Endothelial cell of coronary artery (primary cell): ENCODE measurements at places on chromosomes 3 and 15. TPM values are rescaled to one million over a fixed set of nuclear protein-coding genes. Genes with fewer than 3 reads are reported as not detected.

The CFAP100 gene
- total RNA-seq, result not detected in 2 replicates

The VGLL3 gene
- total RNA-seq, result 3.0 and 28.0 TPM in 2 replicates

The RETNLB gene
- not detected in 2 replicates for total RNA-seq

The TP63 gene
- not detected in 2 replicates for total RNA-seq

The PRSS50 gene
- total RNA-seq, result not detected in 2 replicates

The PLIN1 gene
- 0.09 and 0.18 TPM in 2 replicates for total RNA-seq

The HTR3E gene
- total RNA-seq, result not detected in 2 replicates

The CLRN1 gene
- not detected in 2 replicates for total RNA-seq

The LDHAL6B gene
- total RNA-seq, result not detected in 2 replicates
